ENCODE measurements at places on chromosomes 3 and 15.

GRCh38 chr15:60865507-60865906 is 363.6 kb downstream of the RORA start:
- DNase-seq: no peak

GRCh38 chr15:98802187-98802586 is 153.8 kb downstream of the IGF1R start:
- DNase-seq: no peak

DNA sequence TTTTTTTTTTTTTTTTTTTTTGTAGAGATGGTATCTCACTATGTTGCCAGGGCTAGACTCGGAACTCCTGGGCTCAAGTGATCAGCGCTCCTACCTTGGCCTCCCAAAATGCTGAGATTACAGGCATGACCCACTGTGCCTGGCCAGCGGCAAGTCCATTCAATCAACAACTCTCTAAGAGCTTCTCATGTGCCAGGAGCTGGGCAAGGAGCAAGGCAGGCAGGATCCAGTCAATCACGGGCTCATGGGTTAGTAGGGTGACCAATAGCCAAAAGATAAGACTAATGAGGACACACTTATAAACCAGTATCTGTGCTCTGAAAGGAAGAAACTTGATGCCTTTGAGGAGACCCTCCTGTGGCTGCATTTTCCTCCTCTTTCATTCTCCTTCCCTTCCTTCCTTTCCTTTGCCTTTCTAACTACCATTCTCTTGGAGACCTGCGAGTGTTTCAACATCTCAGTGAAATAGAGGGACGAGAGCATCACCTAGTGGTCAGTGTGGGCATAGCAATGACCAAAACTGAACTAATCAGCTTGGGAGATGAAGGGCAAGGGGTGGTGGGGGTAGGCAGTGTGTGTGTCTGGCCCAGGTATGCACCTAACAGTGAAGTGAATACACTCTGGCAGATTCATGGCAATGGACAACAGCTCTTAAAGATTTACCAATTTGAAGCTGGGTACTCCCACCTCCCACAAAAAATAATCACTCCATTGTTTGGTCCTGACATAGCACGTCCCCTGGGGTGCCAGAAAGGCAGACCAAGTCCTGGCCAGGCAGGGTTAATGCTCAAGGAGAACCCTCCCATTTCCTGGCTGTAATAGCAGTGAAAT is 6.3 kb downstream of the RPP25 start:
- peak; percentile 73 for DNase-seq

DNA sequence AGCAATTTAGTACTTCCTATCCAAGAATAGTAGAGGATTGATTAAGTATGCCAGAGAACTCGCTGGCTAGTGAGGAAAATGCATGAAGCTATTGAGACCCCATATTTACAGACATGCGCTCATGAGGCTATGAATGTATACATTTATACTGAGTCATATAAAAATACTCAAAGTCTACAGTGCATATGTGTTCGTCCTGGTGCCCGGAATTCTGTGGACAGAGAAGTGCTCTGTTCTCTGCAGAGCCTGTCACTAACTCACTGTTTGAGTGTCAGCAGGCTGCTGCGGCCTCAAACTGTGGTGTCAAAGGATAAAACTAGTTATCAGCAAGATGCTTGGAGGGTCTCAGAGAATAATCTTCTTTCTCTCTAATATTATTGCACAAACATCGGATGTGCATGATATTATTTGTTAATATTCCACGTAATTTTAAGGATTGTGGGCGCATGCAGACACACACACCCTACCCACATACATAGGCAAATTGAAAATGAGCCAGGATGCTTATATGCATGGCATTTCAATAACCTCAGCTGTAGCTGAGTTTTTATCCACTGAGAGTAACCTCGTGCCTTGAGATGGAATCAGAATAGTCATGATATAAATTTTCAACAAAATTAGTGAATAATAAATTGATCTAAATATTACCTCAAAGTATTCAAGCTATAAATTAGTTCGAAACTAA is 50.0 kb upstream of the TSC22D2 start:
- no peak for DNase-seq

DNA sequence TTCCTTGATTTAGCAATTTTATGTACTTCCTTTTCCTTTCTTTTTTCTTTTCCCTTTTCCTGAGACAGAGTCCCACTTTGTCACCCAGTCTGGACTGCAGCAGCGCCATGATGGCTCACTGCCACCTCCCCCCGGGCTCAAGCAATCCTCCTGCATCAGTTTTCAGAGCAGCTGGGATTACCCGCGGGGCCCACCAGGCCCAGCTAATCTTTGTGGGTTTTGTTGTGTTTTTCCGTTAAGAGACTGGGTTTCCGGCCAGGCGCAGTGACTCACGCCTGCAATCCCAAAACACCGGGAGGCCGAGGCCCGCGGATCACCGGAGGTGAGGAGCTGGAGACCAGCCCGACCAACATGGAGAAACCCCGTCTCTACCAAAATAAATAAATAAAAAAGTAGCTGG is 17.7 kb downstream of the GOLGA8S start:
- no peak for DNase-seq
